Upper lobe of right lung (tissue), 1 donor: ENCODE measurements at places on chromosomes 5 and 9. TPM values are rescaled to one million over a fixed set of nuclear protein-coding genes. Genes with fewer than 3 reads are reported as not detected.

DNA sequence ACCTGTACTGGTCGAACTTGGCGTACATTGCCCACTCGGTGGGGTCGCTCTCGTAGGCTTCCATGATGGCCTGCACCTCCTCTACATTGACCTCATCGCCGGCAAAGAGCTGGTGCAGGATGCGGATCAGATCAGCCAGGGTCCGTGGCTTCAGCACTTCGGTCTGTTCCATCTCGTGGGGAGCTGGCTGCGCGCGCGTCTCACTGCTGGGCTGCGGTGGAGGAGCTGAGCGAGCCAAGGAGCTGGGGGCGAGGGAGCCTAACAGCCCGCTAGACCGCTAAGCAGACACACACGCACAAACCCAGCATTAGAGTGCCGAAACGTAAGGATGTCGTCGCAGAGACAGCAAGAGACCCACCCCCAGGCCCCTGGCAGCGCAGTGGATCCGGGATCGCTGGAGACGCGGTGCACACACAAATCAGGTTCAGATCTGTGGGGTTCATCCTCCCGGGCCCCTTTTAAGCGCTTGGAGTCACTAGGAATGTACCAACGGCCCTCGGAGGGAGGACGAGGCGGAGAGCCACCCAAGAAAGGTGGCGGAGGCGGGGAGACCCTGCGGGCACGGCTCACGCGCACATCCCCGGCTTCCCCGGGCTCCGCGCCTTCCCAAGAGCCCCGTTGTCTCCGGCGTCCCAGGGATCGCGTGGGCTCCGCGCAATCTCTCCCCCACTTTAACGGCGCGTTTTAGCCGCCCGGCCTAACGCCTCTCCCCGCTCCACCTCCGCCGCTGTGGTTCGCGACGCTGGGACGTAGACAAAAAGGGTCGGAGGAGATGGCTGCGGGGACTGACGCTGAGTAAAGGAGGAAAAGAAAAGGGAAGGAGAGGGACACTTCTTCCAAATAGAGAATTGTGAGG lies at the start of gene CDO1:
CDO1 (minus strand) TSS at position 434 of the 856 bp plus-strand sequence; CDS start at position 172, 262 bp downstream.
- peak; percentile 65 for DNase-seq

- no peak for DNase-seq
Observed at GRCh38 chr5:96247708-96248107, 185.3 kb downstream of the PCSK1 start.

Gene PBX3
- total RNA-seq = 48.6 TPM

Gene CAMK4
- total RNA-seq = 3.8 TPM
